Renal pelvis (tissue), 12 donors: ENCODE measurements at places on chromosomes 1 and 21. TPM values are rescaled to one million over a fixed set of nuclear protein-coding genes. Genes with fewer than 3 reads are reported as not detected.

The PLPPR4 gene
- polyA plus RNA-seq = 1.7 TPM

The S100A14 gene
- 17.2 TPM for polyA plus RNA-seq

The LMOD1 gene
- polyA plus RNA-seq = 3.4 TPM

The RAVER2 gene
- polyA plus RNA-seq = 25.2 TPM

The TTC24 gene
- polyA plus RNA-seq = 1.1 TPM

The LRRC8B gene
- polyA plus RNA-seq = 6.9 TPM

The ZMYM1 gene
- polyA plus RNA-seq = 19.4 TPM

The CRP gene
- not detected for polyA plus RNA-seq

The CENPL gene
- polyA plus RNA-seq = 9.9 TPM

The KRTAP7-1 gene
- polyA plus RNA-seq = not detected

The MRPS14 gene
- 47.2 TPM for polyA plus RNA-seq

- no peak for DNase-seq
Measured at GRCh38 chr1:107433635-107434360, 293.0 kb downstream of the NTNG1 start.

DNA sequence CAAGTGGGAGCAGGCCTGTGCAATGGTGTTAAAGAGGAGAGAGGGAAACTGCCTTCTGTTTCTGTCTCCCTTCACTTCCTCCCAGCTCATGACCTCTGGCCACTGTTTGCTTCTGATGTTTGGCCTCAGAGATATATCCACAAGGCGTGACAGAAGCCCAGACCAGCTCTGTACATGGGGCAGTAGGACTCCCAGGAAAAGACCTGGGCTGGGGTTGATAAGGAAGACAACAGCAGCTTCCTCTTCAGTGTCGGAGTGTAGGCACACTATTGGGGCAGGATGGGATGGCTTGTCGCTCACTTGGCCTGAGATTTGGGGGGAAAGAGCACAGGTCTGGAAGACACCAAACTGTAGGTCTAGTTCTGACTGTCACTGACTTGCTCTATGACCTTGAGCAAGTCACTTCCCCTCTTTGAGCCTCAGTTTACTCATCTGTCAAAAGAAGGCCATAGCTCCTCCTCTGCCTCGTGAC lies 67.8 kb upstream of the KLHDC7A start:
- no peak for DNase-seq

DNA sequence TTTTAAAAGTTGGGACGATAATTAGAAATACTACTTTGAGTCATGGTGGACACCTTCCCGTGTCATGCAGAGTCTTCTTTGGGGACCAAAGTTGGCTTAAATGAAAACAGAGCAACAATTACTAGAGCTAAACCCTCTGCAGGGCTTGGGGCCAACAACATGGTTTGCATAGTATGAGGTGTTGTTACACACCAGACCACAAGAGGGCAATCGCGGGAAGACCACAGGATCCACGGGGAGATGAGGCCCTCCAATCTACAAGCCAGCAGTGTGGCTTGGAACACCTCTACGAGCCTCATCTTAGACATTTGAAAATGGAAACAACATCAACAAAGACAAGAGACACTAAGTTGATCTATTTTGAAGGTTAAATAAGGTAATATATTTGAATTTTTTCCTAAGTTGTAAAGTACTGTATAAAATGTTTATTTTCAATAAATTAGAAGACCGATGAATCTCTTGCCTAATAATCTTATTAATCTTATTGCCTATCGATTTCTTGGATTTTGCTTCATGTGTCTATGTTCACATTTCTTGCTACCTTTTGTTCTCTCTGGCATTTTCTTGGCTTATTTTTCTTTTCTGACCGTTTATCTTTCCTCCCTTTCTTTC lies 8.2 kb upstream of the SMCP start:
- DNase-seq = peak; percentile 55

DNA sequence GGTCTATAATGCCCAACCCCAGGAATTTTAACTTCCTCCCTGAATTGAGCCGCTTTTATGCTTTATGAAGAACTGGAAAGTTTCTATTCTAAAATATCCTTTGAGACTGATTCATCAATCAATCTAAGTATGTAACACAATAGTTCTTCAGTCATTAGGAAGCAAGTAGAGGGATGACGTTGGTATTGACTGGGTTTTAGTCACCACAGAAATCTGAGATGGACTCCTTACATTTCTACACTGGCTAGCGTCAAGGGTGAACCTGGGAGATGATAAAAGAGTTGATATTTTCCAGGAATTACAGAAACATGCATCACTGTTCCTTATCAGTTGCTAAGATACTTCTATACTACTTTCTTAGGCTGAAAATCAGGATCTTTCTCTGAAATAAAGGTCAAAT lies 308.0 kb downstream of the HMCN1 start:
- DNase-seq = no peak

- DNase-seq = no peak
Measured at GRCh38 chr1:50452700-50453099, 29.5 kb upstream of the DMRTA2 start.

DNA sequence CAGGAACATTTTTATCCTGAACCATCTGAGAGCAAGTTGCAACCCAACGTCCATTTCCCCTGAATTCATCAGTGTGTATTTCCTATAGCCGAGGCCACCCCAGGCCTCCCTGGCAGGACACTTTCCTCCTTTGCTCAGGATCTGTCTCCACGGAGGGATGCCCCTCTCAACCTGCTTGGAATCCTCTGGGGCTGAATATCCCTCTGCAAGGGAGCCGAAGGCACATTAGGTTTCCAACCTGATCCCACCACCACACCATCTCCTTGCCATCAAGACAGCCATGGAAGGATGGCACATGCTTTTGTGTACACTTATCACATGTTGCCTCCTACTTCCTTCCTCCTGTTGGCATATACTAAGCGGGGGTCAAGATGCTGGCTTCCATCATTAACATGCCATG lies 74.8 kb upstream of the EDN2 start:
- DNase-seq = no peak

DNA sequence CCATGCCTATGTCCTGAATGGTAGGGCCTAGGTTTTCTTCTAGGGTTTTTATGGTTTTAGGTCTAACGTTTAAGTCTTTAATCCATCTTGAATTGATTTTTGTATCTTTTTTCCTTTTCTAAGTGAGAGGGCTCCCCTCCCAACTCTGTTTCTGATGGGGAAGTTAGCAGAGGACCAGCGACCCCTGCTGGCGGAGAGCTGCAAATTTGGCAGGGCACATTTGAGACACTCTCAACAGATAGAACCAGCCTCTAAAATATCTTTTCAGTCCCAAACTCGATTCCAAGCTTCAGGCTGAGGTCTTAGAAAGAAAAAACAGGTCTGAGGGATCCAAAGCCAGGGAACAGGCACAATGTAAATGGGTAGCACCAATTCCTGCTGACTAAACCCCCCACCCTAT lies 32.5 kb downstream of the LRRC3 start:
- DNase-seq = no peak

- DNase-seq = no peak
Measured at GRCh38 chr21:35416866-35417489, 367.9 kb upstream of the RUNX1 start.

DNA sequence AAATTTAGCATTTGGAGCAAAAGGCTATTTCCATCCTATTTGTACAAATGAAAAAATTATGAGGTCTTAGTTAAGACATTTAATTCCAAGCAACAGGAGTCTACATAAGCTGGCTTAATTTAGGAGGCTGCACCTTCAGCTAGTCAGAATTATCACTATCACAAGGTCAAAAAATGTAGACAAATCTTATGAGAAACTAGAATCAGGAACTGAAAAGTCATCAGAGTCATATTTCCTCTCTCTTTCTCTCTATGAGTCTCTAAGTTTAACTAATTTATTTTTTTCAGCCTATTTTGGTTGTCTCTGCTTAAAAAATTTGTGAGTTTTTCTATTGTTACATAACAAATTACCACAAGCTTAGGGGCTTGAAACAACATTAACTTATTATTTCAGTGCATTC lies 807.1 kb upstream of the PRMT6 start:
- DNase-seq = no peak

DNA sequence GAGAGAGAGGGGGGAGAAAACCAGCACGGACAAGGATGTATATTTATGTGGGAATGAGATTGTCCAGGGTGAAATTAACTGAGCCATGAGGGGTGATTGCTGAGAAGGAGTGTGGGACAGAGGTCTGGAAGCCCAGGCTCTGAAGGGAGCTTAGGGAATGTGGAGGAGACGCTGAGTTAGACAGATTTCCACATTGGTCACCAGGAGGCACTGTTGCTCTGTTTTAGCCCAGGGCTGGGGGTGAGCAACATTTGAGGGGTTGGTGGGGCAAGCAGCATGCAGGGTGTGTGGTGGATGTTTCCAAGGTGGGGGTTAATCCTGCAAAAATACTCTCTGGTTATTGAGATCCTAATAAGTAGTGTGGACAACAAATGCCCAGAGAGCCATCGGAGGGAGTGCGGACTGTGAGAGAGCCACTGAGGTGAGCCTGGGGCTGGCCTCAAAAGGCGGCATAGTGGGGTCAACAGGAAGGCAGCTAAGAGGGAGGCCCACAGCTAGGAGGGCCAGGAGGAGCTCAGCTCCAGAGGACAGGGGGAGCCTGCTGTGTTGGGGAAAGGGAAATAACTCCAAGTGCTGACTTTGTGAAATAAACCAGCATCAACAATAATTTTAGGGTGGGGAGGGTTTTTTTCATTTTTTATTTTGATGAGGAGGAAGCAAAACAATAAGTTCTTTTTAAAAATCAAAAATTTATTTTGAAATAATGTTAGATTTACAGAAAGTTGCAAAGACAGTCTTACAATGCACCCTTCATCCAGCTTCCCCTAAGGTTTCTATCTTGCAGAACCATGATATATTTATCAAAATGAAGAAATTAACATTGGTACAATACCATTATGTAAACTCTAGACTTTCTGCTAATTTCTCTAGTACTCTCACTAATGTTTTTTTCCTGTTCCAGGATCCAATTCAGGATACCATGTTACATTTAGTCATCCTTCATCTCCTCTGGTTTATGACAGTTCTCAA lies 82.8 kb upstream of the CD34 start:
- no peak for DNase-seq

DNA sequence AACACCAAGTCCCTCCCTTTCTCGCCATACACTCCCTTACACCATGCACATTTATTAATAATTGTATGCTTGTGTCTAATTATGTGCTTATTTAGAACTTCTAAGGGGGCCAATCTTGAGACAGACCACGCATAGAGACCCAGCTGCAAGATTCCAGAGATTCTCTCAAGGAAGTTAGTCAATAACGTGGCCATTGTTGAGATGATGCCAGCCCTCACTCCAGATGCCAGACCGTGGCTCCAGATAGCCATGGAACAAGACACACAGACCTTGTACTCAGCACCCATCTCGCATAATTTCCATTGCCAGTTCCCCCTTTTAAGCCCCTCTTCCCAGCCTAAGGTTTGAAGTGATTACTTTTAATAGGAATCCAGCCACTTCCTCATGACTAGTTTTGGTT lies 62.4 kb downstream of the DIRAS3 start:
- no peak for DNase-seq

- DNase-seq = no peak
Measured at GRCh38 chr1:167130829-167131510, 37.1 kb downstream of the STYXL2 start.

GRCh38 chr1:17498214-17498613 lies 41.3 kb upstream of the ARHGEF10L start:
- DNase-seq = no peak

DNA sequence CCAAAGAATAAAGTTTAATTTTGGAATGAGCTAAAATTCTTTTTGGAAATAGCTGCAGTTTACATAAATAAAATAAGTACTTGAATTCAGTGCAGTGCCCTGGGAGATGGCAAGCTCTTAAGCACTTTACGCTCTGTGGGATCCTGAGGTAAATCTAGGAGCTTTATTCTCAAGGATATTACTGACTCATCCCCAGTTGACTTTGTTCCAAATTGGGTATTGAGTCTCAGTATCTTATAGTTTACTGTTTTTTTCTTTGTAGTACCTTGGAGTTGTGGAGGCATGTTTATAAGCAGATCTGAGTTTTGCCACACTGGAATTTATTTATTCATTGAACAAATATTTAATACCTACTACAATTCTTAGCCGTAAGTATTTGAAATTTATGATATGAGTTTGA lies 27.4 kb upstream of the HRNR start:
- DNase-seq = no peak

DNA sequence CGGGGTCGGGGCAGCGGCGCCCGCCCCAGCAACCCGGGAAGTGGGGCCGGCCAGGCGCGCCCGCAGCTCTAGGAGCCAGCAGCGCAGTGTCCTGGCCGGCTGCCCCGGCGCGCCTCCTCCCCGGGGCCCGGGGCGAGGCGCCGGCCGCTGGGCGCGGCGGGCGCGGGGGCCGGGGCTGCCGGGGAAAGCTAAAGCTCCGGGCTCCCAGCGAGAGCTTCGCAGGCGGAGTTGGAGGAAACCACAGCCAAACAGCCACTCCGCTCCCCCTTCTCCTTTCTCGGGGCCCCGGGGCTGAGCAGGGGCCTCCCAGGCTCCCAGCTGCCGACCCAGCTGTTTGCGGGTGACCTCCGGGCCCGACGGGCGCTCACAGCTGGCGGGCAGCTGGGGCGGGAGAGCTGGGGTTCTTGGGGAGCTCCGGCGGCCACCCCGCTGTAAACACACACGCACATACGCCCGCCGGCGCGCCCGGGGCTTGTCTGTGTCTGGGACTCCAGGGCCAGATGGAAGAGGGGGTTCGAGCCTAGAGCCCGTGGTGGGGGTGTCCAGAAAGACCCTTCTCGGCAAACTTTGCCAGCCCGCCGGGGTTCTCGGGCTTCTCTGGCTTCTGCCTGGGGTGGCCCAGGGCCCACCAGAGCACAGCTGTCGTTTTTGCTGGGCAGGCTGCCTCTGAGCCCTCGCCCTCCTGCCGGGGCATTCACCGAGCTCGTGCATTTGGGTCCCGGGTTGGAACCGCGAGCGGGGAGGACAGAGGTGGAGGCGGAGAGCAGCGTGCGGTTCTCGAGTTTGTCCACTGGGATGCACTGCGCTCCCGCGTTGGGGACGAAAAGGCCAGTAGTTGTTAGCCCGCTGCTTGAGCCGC lies 1.5 kb downstream of the AJAP1 start:
- no peak for DNase-seq

GRCh38 chr1:2105781-2106524 lies 55.7 kb downstream of the PRKCZ start:
- DNase-seq = no peak

DNA sequence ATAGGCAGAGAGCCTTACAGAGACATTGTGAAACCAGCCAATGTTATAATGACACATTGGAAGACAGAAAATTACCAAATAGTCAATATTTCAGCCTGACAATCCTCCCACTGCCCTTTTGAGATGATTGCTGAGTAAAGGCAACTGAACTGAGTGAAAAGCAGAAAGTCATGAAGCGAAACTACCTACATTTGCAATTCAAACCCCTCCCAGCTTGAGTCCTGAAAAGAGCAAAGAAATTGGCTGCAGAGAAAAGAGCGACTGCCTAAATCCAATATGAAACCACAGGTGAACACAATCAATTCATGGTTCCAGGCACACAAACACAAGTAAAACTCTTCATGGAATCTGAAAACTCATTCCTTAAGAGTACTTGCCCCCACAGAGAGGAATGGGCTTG lies 143.4 kb upstream of the CHRM3 start:
- DNase-seq = no peak

DNA sequence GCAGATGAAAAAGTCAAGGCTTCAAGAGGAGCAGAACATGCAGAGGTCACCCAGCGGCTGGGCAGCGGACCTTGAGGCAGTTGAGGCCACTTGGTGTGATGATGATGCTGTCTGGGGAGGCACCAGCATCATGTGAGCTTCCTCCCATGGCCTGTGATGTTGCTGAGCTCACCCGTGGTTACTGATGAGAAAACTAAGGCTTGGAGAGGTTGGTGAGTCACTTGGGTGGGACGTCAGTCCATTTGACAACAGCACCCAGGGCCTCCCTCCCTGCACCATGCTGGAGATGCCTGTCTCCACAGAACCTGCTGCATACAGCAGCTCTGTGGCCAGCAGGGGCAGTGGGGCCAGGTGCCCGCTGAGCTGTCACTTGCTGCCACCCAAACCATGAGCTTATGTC lies 146.8 kb downstream of the NPHP4 start:
- no peak for DNase-seq
